ENCODE measurements at places on chromosomes 5 and 9.

DNA sequence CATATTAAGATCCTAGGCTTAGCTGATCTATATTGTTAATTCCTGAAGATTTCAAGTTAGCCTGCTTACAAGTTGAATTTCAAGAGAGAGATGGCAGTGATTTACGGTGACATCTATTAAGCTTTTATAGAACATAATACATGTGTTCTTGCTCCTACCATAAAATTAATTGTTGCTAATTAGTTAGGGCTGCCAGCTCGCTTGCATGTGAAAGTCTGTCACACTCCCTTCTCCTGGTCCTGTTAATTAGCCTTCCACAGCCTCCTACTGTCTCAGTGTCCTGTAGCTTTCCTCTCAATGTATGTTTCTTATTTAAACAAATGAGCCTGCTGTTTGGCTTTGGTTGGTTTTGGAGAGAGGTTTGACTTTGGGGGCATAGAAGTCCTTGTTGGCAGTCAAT, 247.2 kb downstream of the NTRK2 start:
- DNase-seq = no peak

DNA sequence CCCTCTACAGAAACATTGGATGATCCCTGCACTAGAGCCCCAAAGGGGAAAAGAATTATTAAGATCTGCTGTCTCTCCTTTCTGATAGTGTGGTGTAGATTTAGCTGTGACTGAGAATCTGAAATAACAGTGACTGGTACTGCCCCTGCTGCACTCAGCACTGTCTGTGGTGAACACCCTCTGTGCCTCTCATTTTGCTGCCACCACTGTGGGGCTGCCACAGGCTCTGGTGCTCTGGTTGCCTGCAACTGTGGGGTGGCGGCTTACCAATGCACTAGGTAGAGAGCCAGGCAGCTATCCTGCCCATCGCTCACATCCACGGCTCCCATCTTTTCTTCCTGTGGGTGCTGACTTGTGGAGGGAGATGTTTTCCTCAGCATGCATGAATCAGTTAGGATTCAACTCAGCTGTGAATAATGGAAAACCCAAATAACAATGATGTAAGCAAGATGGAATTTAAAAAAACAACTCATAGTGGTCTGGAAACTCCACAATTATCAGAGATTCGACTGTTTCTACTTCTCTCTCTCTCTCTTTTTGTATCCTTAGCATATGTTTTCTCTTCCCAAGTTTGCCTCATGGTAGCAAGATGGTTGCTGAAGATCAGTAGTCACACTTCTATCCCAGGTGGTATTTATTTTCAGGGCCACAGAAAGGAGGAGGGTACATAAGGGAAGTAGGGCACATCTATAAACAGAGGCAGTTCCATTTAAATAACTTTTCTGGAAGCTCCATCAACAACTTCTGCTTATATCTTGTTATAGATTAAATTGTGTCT, 99.8 kb upstream of the DAP start:
- no peak for DNase-seq

DNA sequence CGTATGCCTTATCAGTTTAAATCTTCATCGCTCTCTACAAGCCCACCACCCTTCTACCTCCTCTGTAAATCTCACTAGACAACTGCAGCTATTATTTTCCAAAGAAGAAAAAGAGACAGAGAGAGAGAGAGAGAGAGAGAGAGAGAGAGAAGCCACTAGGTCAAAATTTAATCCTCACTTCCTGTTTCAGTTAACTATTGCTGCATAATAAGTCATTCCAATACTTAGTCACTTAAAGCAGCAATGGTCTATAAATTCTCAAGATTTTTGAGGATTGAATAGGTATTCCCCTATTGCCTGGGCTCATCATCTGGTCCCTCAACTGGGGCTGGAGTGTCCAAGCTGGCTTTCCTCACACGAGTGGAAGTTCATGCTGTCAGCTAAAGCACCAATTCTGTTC, 68.8 kb downstream of the ITGA1 start:
- DNase-seq = no peak

DNA sequence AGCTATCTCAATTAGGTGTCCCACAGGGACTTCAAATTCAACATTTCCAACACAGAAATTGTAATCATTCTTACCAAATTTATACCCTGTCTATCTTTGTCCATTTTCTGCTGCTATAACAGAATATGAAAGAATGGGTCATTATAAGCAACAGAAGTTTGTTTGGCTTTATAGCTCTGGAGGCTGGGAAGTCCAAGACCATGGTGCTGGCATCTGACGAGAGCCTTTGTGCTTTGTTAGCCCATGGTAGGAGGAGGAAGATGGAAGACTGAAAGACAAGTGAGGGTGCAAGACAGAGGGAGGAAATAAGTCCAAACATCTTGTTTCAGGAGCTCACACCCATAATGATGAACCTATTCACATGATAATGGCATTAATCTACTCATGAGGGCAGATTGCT, 72.2 kb downstream of the CWC27 start:
- no peak for DNase-seq

GRCh38 chr5:14003513-14003912, 59.0 kb upstream of the DNAH5 start:
- no peak for DNase-seq

- DNase-seq = no peak
These were observed 50.0 kb upstream of the GLIS3 start for GRCh38 chr9:4349816-4350418.

DNA sequence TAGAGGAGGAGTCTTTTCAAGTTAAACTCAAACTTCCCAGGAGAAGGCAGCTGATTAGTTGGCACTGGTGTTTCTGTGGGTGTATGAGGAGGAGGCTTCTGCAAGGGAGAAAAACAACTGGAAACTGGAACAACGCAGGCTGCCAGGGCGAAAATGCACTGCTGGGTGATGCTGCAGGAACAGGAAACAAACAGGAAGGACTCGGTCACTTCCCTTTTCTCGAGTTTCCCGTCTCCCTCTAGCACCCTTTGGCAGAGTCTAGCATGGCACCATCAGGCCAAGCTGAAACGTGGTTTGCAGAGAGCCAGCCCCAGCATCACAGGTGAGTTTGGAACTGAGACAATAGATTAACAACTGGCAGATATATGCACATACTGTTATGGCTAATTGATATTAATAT, 77.5 kb upstream of the CAST start:
- no peak for DNase-seq

DNA sequence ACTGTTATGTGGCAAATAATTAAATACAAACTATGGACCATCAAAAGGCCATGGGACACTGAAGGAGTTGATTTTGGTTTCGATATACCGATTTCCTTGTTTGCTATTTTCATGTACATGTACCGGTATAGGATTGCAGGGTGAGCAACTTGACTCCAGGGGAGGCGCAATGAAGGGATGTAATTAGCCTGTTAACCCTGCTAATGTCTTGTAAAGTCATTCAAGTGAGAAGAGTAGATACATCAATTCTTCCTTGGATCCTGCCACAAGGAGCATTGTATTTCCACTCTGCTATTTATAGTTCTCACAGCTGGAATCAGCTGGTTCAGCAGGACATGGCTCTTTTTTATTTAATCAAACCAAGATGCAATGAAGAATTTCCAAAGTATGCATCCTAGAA, 102.0 kb downstream of the STK32A start:
- no peak for DNase-seq

- no peak for DNase-seq
These were observed 537.8 kb upstream of the FTMT start for GRCh38 chr5:121313886-121314285.

GRCh38 chr5:173744551-173744950, 128.1 kb upstream of the BOD1 start:
- DNase-seq = no peak

- no peak for DNase-seq
These were observed 8.0 kb downstream of the GPR21 start for GRCh38 chr9:123041489-123041888.

DNA sequence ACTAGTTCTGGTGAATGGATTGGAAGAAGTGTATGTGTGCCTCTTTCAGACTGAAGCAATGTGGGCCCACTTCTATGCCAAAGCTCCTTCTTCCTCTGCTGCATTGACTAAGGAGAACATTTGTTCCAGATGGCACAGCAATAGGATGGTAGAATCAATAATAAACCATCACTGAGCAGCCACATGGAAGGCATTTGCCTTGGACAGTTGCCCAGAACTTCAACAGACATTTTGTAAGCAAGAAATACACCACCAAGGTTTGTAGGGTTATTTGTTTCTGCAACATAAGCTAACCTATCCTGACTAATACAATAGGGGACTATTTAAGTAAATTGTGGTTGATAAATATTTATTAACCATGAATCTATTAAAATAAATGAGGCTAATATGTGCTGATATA, 37.7 kb upstream of the CSNK1G3 start:
- DNase-seq = no peak

DNA sequence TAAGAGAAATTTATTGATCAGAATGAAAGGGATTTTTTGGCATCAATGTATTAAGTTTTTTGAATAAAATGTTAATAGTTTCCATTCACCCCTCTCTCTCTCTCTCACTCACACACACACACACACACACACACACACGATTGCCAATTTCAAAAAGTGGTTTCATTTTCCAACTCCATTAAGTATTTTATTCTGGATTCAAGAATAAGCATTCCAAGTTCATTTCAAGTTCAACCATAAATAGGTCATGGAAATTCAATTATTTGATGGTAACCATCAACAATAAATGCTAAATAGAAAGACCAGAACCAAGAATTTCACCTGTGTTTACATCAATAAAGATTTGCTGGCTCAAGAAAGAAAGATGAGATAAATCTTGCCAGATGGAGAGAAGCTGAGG, 171.6 kb downstream of the ADAMTS12 start:
- DNase-seq = no peak

GRCh38 chr9:2876320-2876719, 32.4 kb upstream of the PUM3 start:
- DNase-seq = no peak

DNA sequence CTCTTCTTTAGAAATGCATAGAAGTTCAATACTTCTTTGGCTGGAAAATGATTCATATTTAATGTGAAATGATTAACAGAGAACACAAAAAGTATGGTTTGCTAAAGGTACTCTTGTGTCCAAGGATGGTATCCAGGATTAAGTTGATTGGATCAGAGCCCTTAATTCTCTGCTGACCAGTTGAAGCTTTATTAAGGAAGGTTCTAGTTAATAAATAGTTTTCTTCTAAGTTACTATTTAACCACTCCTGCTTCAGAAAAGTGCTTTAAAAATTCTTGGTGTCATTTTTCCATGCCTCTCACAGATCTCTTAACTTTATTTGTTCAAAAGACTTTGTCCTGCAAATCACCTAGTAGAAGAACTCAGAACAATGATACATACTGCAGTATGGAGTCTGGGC, 134.3 kb downstream of the MEF2C start:
- DNase-seq = no peak

- no peak for DNase-seq
These were observed 4.6 kb downstream of the FOXD1 start for GRCh38 chr5:73443829-73444498.

- no peak for DNase-seq
These were observed 13.0 kb upstream of the GLIPR2 start for GRCh38 chr9:36123515-36123914.

- peak; percentile 49 for DNase-seq
These were observed 22.2 kb upstream of the CEP78 start for GRCh38 chr9:78213712-78214111.

- no peak for DNase-seq
These were observed 5.4 kb upstream of the RMND5B start for GRCh38 chr5:178125253-178125906.

DNA sequence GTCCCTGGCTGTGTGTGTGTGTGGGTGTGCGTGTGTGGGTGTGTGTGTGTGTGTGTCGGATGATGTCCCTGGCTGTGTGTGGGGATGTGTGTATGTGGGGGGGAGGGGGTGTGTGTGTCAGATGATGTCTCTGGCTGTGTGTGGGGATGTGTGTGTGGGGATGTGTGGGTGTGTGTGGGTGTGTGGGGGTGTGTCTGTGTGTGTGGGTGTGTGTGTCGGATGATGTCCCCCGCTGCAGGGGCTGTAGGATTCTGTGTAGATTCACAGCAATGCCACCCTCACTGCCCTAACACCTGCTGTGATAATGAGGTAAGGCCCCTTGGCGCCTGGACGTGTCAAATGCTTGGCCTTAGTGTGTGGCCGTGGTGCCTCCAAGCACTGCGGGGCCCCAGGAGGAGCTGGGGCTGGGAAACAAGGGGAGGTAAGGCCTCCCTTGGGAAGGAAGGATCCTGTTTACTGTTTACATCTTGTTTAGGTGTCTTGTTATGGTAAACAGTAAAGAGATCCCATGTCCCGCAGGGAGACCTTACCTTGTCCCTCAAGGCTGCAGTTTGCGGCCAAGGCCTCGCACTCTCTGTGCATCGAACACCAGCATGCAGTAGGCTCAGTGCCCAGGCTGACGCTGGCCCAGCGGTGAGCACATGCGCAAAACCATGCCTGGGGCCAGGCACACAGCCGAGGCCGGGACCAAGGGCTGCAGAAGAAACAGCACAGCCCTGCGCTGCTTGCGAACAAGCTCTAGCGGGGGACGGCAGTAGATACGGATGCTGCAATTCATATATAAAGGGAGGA, 24.1 kb downstream of the AHRR start:
- no peak for DNase-seq

DNA sequence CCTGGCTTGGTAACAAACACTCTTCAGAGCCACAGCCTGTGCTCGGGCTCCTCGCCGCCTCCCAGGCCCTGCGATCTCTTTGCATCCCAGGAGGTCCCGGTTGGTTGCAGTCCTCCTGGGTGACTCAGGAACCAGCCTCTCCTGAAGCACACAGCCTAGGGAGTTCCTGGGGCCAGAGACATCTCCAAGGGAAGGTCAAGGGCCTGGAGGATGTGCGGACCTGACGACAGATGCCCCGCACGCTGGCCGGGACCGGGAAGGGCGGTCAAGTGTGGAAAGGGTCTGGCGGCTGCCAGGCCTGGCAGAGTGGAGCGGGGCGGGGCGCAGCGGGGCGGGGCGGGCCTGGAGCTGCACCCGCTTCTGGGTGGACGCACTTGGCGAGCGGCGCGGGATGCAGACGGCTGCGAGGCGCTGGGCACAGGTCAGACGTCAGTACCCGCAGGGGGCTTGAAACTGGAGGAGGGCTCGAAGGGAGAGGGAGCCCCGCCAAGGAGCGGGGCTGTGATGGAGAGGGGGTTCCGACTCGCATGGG, 45.0 kb upstream of the PRSS3 start:
- no peak for DNase-seq

DNA sequence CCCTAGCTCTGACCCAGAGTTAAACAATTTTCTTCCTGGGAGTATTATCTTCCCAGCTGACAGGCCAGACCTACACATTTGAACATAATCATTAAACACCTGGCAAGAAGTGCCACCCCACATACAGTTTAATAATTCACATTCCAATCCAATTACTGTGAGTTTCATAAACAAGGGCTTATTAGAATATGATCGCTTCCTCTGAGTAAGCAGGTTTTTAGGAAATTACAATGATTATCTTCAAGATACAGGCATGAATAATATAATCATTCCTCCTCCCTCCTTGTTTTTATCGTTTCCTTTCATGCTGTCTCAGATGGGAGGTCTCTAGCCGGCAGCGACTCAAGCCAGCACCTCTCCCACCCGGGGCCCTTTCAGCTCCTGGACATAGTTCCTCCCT, 15.8 kb upstream of the KIF4B start:
- no peak for DNase-seq

DNA sequence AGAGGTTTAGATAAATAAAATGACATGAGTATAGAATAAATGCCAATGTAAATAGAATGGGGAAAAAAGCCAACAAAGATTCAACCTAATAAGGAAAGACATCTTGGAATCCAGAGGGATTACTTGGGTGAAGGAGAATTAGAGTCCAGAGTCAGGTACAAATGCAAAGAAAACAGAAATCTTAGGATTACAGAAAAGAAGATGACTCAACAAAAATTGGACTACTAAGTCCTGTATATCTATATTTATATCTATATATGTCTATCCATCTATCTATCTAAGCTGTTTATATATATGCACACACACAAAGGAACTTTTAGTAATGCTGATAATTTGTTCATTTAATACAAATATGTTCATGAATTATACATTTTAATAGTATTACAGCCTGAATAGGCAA, 27.6 kb downstream of the FAM174A start:
- no peak for DNase-seq
